ENCODE measurements at places on chromosomes 16 and 17.
A peak's percentile ranks its signal among the peaks of the same experiment; 100 is the strongest.

GRCh38 chr16:11060842-11061241 is 116.5 kb downstream of the CLEC16A start:
- DNase-seq = no peak

DNA sequence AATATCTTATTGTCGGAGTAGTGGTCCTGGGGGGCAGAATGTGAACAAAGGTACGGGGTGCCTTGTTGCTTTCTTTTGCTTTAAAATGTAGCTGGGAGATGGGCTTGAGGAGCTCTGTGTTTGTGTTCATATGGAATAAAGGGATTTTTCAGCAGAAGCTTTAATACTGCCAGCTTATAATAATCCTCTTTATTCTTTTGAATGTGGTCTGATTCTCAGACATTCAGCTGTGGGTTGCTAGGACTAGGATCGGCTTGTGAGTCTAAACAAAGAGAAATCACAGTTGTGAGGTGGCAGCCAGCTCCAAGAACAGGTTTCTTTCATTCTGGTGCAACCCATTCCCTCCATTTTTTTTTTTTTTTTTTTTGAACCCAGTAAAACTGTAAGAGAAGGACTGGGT is 7.2 kb downstream of the MRPL58 start:
- DNase-seq = no peak

DNA sequence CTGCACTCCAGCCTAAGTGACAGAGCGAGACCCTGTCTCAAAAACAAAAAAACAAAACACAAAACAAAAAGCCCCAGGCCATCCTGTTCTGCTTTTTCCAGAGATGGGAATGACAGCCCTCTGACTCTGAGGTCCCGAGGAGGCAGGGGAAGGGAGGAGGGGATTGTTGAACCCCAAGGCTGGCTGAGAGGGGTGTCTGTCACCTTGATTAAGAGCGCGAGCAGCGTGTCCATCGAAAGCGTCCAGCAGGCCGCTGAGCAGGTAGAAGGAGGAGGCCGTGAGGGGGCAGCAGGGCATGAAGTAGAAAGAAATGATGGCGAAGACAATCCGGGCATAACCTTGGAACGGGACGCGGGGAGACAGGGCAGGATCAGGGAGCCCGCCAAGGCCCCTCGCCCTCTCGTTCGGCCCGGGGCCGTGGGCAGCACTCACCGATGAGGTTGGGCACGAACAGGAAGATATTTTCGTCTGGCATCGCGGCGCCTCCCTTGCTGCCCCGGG is 593 bp downstream of the CDIPT start:
- peak; percentile 60 for DNase-seq

DNA sequence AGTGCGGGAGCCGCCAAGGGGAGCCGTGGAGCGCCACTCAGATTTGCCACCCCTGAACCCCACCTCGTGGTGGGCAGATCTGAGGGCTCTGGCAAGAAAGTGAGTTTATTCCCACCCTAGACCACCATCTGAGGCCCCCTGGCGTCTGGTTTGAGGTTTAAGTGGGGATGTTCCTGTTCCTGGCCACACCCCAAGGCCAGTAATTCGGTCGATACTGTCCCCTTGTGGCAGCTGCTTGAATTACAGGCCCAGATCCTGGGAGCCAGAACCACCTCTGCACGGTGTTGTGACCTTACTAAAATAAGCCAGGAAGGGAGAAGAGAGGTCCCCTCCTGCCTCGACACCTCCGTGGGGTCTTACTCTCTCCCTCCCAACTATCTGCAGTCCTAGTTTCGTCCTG is 3.3 kb upstream of the LAT start:
- DNase-seq = no peak

DNA sequence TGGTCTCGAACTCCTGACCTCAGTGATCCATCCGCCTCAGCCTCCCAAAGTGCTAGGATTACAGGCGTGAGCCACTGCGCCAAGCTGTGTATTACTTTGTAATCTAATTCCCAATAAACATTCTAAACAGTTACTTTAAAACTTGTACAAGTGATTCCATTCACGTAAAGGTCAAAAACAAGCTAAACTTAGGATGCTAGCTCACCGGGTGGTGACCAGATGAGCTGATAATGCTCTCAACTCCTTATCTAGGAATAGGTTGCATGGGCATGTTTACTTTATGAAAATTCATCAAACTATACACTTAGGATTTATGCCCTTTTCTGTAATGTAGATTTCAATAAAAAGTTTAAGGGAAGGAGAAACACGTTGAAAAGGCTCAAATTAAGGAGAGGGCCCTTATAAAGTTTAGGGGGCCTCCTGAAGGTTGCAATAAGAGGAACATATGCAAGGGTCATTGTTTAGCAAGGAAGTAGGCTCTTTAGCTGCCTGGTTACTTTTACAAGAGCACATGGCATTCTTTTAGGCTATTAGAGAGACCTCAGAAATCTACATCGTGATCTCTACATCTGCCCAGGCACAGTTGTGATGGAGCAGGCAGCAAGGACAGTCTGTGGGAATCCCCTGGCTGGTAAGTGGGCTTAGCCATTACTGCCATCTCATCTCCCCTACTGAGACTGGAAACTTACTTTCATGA is 13.3 kb downstream of the CDR2 start:
- no peak for DNase-seq

GRCh38 chr17:81918832-81919545 is 1.0 kb upstream of the SIRT7 start:
- no peak for DNase-seq

DNA sequence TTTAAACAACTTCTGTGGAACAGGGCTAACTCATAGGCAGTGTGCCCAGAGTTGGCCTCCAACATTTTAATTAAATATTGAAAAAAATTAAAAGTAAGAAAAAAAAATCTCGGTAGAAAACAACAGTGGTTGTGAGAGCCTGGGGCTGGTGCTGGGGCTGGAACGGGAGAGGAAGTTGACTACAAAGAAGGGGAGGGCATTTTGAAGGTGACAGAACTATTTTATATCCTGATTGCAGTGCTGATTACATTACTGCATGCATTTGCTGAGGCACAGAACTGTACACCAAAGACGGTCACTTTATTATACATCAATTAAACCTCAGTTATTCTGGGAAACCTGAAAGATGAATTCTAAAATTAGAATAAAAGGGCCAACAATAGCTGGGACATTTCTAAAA is 142.5 kb downstream of the PARN start:
- DNase-seq = no peak

- no peak for DNase-seq
Observed at GRCh38 chr17:57110152-57110542, 25.1 kb downstream of the AKAP1 start.

Data from amygdala (tissue), 56 donors.